ENCODE measurements at places on chromosomes 4 and X.

DNA sequence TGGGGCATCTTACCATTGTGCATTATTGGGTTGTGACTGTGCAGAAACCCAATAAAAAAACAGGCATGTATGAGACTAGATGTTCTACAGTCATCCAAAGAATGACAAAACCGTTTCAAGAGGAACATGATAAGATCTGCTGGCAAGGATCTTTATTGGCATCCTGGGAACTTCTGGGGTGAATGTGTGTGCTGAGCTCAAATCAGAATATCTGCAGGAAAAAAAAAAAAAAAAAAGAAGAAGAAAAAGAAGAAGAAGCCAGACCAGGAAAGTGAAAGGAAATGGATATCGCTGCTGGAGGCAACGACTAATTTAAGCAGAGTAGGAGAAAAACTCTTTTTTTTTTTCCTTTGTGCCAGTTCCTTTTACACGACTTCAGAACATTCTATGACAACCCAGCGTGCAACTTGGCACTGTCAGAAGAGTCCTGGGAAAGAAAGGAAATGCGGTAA lies 484.2 kb upstream of the BOD1L1 start:
- peak; percentile 16 for DNase-seq

GRCh38 chr4:114924311-114924710 lies 189.1 kb downstream of the NDST4 start:
- no peak for DNase-seq

DNA sequence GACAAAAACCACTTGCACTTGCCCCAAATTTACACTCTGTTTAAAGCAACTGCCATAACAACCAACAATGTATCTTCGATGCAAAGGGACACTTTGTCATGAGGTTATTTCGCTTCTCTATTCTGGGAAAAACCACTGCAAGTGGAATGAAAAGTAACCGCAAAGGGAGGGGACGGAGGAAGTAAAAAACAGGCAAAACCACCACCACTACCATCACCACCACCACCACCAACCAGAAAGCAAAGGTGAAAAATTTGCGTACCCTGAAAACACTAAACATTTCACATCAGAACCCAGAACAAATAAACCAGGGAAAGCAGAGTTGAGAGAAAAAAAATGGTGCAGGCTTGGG lies 1.2 kb upstream of the N4BP2 start:
- no peak for DNase-seq

- no peak for DNase-seq
Measured at GRCh38 chr4:148589182-148589581, 147.0 kb upstream of the NR3C2 start.

- peak; percentile 32 for DNase-seq
Measured at GRCh38 chr4:159282944-159283343, 180.1 kb downstream of the RAPGEF2 start.

DNA sequence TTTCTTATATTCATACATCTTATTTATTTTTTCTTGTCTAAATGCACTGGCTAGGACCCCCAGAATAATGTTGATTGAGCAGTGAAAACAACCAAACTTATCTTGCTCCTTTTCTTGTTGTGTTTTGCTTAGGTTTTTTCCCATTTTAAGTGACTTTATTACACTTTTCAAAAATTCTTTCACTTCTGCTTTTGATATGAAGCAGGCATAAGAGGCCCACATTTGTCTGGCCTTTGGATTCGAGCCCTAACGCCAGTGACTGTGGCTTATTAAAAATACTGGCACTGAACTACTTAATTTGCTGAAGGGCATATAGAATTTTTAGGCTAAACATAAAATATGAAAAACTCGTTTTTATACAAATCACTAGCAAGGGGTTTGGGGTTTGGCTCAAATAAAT lies 197.0 kb downstream of the ASB9 start:
- no peak for DNase-seq

DNA sequence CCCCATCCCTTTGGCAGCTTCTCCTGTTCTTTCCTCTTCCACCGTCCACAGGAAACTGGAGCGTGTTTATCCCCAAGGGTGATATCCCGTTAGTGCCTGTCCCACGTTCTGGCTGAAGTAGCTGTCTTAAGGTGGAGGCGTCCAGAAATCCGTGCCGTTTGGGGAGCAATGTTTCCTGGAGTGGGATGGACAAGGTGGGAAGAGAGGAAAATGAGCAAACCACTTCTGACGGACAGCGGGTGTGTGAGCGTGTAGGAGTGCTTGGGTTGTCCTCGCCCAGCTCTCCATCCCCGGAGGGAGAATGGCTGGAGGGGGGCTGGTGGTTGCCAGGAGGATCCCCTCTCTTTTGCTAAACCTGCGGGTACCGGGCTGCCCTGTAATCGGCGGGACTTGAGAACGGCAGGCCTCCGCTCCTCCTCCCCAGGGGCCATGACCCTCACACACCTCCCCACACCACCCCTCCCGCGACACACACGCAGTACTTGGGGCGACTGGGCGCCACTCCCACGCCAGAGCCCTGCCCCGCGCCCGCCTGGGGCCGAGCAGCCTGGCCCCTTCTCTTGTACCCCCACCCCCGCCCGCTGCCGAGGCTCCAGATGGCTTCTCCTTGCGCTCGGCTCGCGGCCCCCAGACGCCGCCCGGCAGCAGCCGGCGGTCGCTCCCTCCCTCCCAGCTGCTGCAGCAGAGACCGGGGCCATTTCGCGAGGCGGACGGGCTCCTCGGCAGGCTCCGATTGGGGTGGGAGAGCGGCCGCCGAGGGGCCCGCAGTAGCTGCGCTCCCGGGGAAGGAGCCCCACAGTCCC lies 13.9 kb upstream of the PRDM8 start:
- no peak for DNase-seq

- peak; percentile 26 for DNase-seq
Measured at GRCh38 chrX:73913580-73913979, 350.6 kb downstream of the CHIC1 start.

- DNase-seq: no peak
Measured at GRCh38 chr4:22237846-22238494, 277.9 kb downstream of the ADGRA3 start.

DNA sequence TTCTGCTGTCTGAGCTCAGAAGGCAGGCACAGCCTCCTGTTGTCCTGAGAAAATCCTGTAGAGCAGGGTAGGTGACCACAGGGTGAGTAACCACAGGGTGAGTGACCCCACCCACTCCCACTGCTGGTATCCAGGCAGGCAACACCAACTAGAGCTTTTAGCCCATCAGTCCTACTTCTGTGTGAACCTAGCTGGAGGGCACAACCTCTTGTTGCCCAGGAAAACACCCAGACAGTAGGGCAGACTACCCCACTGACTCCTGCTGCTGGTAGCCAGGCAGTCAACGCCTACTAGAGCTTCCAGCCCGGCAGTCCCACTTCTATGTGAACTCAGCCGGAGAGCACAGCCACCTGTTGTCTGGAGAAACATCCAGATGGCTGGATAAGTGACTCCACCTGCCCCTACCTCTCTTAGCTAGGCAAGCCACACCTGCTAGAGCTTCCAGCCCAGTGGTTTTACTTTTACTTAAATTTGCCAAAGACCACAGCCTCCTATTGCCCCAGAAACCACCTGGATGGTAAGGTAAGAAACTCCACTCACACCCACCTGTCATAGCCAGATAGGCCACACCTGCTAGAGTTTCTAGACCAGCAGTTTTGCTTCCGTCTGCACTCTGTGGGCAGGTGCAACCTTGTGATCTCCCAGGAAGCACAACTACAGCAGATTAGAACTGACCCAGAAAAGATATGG lies 371.6 kb downstream of the INPP4B start:
- DNase-seq: peak; percentile 48

DNA sequence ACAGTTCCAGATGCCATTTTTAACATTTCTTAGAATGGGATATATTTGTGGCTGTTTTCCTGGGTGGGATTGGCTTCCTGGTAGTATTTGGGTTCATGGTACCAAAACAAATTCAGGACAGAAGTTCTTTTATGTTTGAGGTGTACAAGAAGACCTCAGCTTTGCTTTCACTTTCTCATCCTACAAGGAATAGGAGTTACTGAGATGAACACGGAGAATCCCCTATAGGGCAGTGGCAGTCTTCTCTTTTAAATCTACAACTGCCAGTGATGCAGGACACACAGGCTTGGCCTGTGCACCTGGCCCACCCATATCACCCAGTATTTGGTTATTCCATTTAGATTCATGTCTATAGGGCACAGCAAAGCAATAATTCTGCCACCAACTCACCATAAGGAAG lies 35.2 kb downstream of the SLC10A7 start:
- DNase-seq: no peak

GRCh38 chr4:153159016-153159415 lies 45.2 kb upstream of the TRIM2 start:
- peak; percentile 38 for DNase-seq

- DNase-seq: no peak
Measured at GRCh38 chr4:19074036-19074435, 1052.5 kb upstream of the LCORL start.

DNA sequence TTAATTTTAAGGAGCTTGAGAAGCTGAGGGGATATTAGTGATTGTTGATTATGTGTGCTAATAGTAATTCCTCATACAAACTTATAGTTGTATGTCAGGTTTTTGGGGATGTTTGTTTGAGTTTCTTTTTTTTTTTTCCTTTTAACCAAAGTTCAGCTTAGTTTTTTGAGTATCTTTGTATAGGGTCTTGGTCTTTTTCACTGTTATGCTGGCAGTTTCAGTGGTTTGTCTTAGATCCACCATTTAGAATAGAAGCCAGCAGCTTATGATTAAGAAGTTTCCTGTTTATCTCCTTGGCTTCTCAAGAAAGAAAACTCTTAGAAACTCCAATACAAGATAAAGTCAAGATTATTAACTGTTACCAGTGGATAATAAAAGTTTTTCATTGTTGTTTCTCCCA lies 16.1 kb downstream of the CPEB2 start:
- DNase-seq: no peak

- no peak for DNase-seq
Measured at GRCh38 chr4:76515975-76516843, 81.2 kb downstream of the SHROOM3 start.

- DNase-seq: no peak
Measured at GRCh38 chr4:8911316-8912088, 39.9 kb upstream of the HMX1 start.

DNA sequence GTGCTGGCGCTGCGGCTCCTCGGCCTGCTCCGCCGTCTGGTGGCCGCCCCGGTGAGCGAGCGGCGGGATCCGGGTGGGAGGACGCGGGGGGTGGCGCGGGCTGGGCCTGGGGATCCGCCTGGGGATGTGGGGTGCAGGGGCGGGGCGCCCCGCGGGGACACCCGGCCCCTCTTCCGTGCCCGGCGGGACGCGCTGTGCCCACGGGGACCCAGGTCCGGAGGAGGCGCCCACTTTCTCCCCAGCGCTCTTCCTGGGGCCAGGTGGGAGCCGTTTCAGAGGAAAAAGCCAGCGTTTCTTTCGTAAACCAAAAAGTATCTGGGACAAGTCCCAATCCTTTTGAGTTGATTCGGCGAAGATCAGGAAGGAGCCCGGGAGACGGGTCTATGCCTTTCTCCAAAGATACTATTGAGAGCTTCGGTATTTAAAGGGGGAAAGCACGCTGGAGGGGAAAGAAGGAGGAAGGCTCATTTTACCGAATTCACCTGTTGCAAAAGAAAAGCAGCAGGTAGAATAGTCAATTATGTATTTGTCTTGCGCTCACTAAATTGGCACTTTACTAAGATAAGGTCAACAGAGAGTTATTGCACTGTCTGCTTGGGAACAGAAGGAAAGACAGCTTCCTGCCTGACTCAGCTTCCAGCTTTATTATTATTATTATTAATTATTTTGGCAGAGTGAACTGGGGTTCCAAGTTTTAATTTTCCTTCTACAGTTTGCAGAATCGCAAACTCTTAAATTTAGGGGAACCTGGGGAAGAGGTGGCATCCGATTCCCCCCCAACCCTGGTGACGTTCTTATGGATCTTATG lies 81.5 kb upstream of the CD99 start:
- DNase-seq: no peak

GRCh38 chr4:137106733-137107132 lies 425.6 kb downstream of the PCDH18 start:
- no peak for DNase-seq

DNA sequence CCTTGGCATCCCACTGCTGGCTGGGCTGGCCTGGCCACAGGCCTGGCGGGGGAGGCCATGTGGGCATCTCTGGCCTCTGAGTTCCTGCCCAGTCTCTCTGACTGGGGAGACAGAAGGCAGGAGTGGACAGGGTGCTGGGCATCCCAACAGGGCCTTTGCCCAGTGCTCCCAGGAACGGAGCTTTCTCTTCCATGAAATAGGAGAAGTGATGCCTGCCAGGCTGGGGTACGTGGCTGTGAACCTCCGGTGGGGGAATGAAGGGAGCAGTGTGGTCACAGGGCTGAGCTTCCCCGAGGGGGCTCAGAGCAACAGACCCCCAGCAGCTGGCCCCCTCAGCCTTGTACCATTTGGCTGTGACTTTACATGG lies 40.4 kb upstream of the HMX1 start:
- no peak for DNase-seq

- no peak for DNase-seq
Measured at GRCh38 chr4:141132709-141133145, 542 bp downstream of the RNF150 start.

DNA sequence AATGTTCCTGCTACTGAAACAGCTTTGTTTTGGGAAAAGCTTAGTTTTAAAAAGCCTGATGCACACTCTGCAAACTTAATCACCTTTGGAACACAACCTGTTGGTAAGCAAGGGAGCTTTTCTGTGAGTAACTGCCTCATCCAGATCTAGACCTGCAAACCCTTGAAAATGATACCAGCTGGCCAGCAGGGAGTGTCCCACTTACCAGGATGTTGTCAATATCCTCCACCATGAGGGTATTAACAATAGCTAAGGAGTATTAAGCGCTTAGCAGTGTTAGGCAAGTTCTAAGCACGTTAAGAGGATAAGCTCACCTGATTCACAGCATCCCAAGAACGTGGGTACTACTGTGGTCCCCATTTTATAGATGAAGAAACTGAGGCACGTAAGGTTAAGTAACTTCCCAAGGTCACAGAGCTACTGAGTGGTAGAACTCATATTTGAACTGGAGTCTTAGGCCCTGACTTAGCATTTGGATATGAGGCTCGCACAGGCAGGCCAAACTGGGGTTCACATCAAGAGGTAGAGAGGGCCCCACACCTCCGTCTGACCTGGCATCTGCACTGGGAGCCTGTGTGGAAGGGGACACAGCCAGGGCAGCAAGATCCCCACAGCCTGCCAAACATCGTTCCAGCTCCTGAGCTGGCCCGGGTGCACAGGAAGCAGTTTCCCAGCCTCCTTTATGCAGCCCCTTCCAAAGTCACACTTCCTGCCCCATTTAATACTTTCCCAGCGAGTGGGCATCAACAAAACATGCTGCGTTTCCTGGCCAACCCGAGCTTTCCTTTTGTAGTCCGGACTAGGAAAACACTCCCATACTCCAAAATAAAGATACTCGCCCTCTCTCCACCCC lies 32.7 kb downstream of the IRF2 start:
- DNase-seq: no peak

Measured in LoVo (cell line).